ENCODE measurements at places on chromosomes 16 and 17.
A peak's percentile ranks its signal among the peaks of the same experiment; 100 is the strongest.

- no peak for DNase-seq
Observed at GRCh38 chr16:13909872-13910303, 10.1 kb upstream of the ERCC4 start.

DNA sequence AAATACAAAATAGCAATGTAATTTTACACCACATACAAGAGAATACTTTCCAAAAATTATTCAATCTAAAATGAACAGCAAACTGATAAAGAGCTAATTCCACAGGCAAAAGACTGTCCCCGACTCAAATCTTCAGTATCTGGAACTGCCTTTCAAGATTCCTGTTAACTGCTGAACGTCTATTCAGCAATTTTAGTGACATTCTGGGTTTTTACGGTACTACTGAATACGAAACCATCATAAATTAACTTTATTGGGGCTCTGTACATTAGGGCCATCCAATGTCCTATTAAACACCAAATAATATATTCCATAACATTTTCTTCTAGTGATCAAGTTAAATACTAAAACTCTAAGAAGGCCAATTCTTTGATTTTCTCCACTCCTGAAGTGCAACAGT is 1.6 kb downstream of the FBXL20 start:
- DNase-seq, result no peak

DNA sequence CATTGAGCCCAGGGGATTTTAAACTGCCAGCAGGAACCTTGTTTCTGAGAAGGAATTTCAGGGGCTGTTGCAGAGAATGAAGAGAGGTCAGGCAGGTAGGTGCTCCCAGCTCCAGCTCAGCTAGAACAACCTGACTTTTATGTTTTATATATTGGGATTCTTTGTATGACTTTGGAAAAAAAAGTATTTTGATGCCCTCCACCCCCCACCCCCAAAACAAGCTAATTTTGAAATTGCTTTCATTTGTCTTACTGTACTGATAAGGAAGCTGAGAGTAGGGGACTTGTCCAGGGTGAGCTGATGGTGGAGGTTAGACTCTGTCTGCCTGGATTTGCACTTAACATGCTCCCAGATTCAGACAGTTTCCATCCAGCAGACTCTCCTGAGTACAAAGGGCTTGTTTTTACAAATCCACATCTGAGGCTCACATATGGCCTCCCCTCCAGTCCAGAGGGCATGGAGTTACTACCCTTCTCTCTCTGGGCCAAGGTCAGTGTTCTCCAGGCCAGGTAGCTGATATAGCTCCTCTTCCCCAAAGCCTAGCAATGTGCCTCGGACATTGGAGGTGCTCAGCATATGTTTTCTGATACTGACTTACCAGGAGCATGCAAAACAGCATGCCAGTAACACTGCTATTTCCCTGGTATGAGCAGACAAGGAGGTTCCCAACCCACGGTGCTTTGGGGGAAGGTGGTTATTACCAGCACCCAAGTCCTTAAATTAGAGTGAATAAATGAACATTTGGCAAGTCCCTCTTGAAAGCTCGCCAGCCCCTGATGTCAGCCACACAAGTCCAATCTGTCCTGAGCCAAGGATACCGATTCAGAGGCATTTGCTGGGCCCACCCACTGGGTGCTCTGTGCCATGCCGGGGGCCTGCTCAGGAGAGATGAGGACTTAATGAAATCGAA is 11.3 kb downstream of the STX1B start:
- DNase-seq, result no peak

GRCh38 chr17:28042721-28043291 is 329 bp downstream of the NLK start:
- no peak for DNase-seq

GRCh38 chr17:76585649-76586593 is at the start of gene ST6GALNAC2:
TSS of gene ST6GALNAC2 (minus strand) at chr17:76585860. CDS start at chr17:76585808, 52 bp downstream.
- peak; percentile 89 for DNase-seq

GRCh38 chr17:50593321-50593720 is 32.8 kb downstream of the CACNA1G start:
- peak; percentile 95 for DNase-seq

- DNase-seq, result no peak
Observed at GRCh38 chr17:80708480-80708879, 163.8 kb downstream of the RPTOR start.

GRCh38 chr17:70896843-70897242 is 727.5 kb downstream of the KCNJ2 start:
- no peak for DNase-seq

GRCh38 chr17:45895969-45896785 is 1.8 kb downstream of the MAPT start:
- no peak for DNase-seq

DNA sequence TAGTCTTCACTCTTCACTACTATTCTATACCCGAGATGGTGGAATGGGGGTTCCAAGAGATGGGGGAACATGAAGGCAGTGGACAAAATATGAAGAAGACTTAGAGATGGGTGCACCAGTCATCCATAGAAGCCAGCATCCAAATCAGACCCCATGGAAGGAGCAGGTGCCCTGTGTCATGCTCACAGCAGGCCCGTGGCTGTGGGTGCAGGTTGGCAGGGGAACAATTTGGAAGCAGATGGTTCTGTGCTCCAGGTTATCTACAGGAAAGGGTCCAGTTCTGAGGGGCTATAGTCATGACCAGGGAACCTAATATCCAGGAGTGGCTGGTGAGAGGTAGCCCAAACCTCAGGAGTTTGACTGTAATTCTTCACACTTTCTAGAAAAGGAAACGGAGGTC is 9.6 kb upstream of the LPCAT2 start:
- DNase-seq, result peak; percentile 55

- DNase-seq, result no peak
Observed at GRCh38 chr17:79252886-79253285, 178.3 kb downstream of the ENGASE start.

GRCh38 chr17:8470447-8471047 is 34.9 kb downstream of the NDEL1 start:
- DNase-seq, result peak; percentile 53

DNA sequence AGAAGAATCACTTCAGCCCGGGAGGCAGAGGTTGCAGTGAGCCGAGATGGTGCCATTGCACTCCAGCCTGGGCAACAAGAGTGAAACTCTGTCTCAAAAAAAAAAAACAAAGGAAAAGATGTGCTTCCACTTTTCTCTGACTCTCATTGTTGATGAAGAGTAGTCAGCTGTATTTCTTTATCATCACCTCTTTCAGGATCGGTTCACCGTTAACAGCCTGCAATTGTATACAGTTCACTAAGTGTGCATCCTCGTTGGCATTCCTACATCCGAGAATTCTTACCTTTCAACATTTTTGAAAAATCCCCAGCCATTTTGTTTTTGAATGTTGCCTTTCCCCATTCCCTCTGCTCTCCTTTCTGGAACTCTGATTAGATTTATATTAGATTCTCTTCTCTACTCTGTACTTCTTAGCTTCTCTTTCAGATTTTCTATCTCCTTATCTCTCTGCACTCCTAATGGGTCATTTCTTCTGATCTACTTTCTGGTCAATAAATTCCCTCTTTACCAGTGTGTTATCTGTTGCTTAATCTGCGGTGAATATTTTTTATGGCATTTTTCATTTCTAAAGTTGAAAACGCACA is 26.9 kb upstream of the ZC3H18 start:
- no peak for DNase-seq

DNA sequence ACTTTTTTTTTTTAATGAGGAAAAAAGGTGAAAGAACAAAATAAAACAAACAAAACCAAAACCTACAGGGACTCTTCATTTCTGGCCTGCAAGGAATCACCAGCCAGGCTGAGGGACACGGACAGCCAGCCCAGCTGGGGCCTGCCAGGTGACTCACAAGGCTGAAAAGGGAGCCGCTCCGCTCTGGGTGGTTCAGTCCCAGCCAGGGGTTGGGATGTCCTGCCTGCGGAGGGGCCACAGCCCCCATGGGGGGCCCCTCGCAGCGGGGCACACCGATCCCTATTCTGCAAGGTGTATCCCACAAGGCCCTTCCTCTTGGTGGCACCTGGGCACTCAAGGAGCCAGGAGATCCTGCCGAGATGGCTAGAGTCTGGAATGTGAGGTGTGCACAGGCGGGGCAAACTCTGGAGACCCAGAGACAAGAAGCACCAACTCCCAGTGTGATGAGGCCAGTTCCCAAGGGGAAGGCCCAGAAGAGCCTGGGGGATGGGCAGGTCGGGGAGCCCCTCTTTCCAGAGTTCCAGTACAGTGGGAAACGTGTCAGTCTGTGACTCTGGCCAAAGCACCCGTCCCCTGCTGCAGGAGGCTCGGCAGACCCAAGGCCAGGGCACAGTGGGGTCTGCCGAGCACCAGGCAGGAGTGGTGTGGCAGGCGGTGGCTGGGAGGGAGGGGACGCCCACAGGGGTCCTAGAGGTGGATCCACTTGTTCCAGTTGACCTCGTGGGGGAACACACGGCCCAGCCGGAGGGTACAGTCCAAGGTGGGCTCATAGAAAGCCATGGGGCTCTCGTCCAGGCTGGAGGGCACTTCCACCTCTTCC is 58.9 kb downstream of the IL21R start:
- no peak for DNase-seq

- DNase-seq, result no peak
Observed at GRCh38 chr16:2507665-2508064, 6.1 kb upstream of the ATP6V0C start.

- DNase-seq, result no peak
Observed at GRCh38 chr17:66726846-66727245, 108.1 kb upstream of the CACNG5 start.

- DNase-seq, result no peak
Observed at GRCh38 chr17:67266496-67266895, 21.5 kb upstream of the HELZ start.

- DNase-seq, result no peak
Observed at GRCh38 chr16:83903751-83904150, 4.8 kb downstream of the MLYCD start.

- peak; percentile 64 for DNase-seq
Observed at GRCh38 chr17:75759457-75759856, 5.5 kb downstream of the GALK1 start.

GRCh38 chr17:17403899-17404576 is 72.8 kb upstream of the MED9 start:
- DNase-seq, result no peak

- DNase-seq, result peak; percentile 59
Observed at GRCh38 chr16:24139282-24139681, 116.9 kb upstream of the CACNG3 start.

- no peak for DNase-seq
Observed at GRCh38 chr17:58918072-58918471, 162.4 kb downstream of the PPM1E start.

GRCh38 chr16:85190572-85190971 is 78.3 kb upstream of the CIBAR2 start:
- DNase-seq, result no peak

GRCh38 chr17:27224526-27225315 is 69.2 kb upstream of the WSB1 start:
- peak; percentile 47 for DNase-seq

GRCh38 chr16:61937646-61938045 is 98.6 kb downstream of the CDH8 start:
- no peak for DNase-seq

GRCh38 chr16:30354423-30355143 is 525 bp downstream of the CD2BP2 start:
- no peak for DNase-seq

DNA sequence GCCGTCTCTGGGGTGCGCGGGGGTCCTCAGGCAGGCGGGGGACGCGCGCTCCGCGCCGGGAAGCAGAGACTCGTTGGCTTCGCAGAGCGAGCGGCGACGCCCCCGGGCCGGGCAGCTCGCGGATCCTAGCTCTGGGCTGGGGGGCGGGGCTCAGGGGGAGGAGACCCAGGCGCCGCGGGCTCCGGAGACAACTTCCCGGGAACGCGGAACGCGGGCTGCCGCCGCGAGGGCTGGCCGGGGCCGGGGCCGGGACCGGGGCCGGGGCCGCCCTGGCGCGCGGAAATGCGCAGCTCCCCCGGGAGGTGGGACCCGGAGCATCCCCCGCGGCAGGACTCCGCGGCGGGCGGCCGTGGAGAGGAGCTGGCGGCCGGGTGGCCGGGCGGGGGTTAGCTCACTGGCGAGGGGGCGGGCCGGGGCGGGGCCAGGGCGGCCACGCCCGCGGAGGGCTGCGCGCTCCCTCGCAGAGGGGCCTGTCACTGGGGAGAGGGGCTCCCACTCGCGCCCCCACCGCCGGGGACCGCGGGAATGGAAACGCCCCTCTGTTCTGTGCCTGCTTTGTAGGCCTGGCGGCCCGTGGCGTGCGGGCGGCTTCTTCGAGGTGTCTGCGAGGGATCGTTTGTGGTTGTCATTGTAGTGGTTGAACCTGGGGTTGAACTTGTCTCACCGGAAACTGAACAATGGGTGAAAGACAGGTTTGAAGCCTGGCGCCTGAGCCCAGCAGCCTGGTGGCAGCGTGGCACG is at the start of gene GAS7:
Gene GAS7 (minus strand): TSS at position 98 of the 741 bp plus-strand sequence.
- peak; percentile 93 for DNase-seq

DNA sequence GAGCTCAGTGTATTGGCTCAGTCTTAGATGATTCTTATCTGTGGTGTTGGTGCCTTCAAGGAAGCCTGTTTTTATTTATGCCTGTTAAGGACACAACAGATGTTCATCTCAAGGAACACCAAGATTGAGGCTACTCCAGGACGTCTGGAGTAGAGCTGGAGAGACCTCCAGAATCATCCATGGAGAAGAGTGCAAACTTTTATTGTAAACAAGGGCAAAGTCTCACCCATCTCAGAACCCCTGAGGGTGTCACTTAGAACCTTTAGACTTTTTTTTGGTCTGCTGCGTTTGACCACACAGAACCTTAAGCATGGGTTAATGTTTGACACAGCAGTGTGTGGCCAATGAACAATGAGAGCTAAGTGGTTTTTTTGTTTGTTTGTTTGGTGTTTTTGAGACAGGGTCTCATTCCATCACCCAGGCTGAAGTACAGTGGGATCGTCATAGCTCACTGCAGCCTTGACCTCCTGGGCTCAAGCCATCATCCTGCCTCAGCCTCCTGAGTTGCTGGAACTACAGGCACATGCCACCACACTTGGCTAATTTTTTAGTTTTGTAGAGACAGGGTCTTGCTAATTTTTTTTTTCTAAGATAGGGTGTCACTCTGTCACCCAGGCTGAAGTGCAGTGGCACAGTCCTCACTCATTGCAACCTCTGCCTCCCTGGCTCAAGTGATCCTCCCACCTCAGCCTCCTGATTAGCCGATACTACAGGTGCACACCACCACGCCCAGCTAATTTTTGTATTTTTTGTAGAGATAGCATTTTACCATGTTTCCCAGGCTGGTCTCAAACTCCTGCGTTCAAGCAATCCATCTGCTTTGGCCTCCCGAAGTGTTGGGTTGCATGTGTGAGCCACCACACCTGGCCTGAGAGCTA is 16.3 kb downstream of the SLC47A1 start:
- DNase-seq, result no peak

DNA sequence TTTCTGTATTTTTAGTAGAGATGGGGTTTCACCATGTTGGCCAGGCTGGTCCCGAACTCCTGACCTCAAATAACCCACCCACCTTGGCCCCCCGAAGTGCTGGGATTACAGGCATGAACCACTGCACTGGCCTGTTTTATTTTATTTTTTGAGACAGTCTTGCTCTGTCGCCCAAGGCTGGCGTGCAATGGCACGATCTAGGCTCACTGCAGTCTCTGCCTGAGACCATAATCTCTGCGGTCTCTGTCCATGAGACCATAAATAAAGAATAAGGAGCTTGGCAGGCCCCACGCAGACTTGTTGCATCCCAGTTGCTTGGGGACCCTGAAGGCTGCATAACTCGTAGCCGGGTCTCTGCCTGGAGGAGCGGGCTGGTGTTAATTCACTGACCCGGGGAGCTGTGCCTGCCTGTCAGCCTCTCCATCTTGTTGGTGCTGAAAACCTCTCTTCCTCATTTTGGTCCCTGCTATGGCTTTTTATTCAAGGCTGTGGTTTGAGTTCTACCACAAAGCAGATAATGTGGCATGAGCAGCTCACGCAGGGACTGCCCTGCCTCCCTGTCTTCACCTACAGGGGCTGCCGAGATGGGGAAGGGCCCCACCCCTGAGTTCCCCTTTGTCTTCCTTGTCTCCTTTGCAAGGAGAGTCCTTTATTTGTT is 82.1 kb downstream of the MSI2 start:
- no peak for DNase-seq
